H1 (cell line): ENCODE measurements at places on chromosomes 1 and 21. TPM values are rescaled to one million over a fixed set of nuclear protein-coding genes. Genes with fewer than 3 reads are reported as not detected.

GRCh38 chr1:115134231-115134630, 44.9 kb upstream of the TSPAN2 start:
- H3K27ac ChIP-seq, result no peak overlapping the region
- H3K4me1 ChIP-seq, result no peaks in the 10 kb centered on the region; the same call in 1 of the 2 replicates
- H3K36me3 ChIP-seq, result no peaks in the 10 kb centered on the region
- no peaks in the 10 kb centered on the region for H3K27me3 ChIP-seq
- DNase-seq, result no peak

GRCh38 chr1:206723462-206723804, 38.7 kb downstream of the MAPKAPK2 start:
- no peaks in the 10 kb centered on the region for H3K36me3 ChIP-seq
- no peaks in the 10 kb centered on the region for H3K27me3 ChIP-seq
- DNase-seq, result no peak

DNA sequence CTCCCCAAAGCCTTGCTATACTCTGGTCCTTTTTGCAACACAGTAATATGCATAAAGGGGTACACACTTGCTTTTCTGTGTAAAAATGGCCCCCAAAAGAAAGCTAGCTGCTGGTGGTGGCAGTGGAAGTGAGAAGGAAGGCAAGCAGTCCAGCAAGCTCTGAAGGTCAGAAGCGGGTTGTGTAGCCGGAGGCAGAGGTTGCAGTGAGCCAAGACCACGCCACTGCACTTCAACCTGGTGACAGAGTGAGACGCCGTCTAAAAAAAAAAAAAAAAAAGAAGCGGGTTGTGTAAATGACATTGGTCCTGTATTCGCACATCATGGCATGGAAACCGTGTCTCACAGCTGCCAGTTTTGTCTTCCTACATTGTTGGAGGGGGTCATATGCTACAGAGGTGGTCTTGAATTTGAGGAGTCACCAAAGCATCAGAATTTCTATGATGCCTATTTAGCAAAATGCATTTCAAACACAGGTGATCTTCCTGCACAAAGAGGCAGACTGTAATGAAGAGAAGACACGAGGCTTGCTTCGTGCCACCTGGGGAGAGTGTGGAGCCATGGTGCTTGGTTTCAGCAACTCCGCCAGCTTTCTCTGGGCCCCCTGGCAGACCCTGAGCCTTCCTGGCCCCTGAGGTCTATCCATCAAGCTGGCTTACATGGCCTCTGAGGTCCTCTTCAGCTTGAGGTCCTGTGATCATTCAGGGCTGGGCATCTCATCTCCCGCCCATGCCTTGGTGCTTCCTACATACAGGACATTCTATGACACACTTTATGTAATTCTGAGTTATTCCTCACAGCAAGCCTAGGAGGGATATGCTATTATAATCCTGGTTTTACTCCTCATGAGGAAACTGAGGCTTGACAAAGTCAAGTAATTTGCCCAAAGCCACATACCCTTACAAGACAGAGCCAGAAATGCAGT, 71.0 kb downstream of the TOMM20 start:
- no peaks in the 10 kb centered on the region for H3K27me3 ChIP-seq
- DNase-seq, result no peak
- peaks cover 14% of the 10 kb centered on the region for H3K4me1 ChIP-seq
- no peak overlapping the region for H3K4me3 ChIP-seq
- no peaks in the 10 kb centered on the region for H3K36me3 ChIP-seq
- H3K27ac ChIP-seq, result no peak overlapping the region

DNA sequence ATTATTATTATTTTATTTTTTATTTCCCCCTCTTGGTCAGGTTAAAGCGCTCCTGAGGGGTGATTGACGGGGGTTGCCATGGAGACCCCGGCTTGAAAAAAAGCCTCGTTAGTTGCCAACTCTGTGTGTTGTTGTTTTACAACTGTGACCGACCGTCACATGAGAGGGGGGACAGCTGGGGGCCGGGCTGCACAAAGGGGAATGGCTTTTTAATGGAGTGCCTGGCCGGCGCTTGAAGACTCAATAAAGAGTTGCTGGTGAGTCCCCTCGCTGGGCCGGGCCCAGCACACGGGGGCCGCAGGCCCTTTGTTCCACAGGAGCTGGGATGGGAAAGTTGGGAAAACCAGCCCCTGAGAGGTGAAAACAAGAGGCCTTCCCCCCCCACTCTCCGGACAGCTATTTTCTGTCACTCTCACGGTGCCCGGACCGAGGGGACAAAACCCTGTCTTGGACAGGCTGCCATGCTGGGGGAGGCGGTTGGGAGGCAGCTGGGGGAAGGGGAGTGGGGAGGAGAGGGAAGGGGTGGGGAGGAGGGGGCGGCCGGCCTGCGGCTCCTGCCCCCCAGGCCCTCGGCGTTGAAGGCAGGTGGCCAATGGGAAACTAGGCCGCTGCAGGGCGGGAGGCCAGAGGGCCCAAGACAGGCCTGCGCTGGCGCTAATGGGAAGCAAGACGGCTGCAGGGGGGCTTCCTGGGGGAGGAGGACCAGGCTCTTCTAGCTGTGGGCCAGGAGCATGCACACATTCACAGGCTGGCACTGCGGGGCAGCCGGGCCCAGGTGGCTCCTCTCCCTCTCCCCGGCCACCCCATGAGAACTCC, 67.6 kb downstream of the CASZ1 start:
- no peaks in the 10 kb centered on the region for H3K36me3 ChIP-seq
- peak; percentile 63 for DNase-seq
- no peak overlapping the region for H3K4me3 ChIP-seq
- no peaks in the 10 kb centered on the region for H3K4me1 ChIP-seq

- H3K4me3 ChIP-seq, result no peak overlapping the region
- no peak for DNase-seq
- H3K27me3 ChIP-seq, result no peaks in the 10 kb centered on the region
- no peaks in the 10 kb centered on the region for H3K4me1 ChIP-seq
- no peaks in the 10 kb centered on the region for H3K36me3 ChIP-seq
Measured at GRCh38 chr1:156460525-156460924, 40.0 kb downstream of the MEF2D start.

GRCh38 chr1:101154547-101154946, 82.3 kb upstream of the S1PR1 start:
- no peaks in the 10 kb centered on the region for H3K36me3 ChIP-seq
- DNase-seq, result no peak
- H3K27ac ChIP-seq, result no peak overlapping the region

GRCh38 chr1:209823143-209824041, 4.4 kb upstream of the UTP25 start:
- no peaks in the 10 kb centered on the region for H3K4me1 ChIP-seq
- no peak overlapping the region for H3K4me3 ChIP-seq
- DNase-seq, result no peak
- no peaks in the 10 kb centered on the region for H3K36me3 ChIP-seq

GRCh38 chr1:193102662-193103061, 2.6 kb downstream of the GLRX2 start:
- peaks cover 2% of the 10 kb centered on the region; the same call in 1 of the 2 replicates for H3K36me3 ChIP-seq
- no peak for DNase-seq
- H3K4me3 ChIP-seq, result no peak overlapping the region
- peaks cover 4% of the 10 kb centered on the region for H3K4me1 ChIP-seq

DNA sequence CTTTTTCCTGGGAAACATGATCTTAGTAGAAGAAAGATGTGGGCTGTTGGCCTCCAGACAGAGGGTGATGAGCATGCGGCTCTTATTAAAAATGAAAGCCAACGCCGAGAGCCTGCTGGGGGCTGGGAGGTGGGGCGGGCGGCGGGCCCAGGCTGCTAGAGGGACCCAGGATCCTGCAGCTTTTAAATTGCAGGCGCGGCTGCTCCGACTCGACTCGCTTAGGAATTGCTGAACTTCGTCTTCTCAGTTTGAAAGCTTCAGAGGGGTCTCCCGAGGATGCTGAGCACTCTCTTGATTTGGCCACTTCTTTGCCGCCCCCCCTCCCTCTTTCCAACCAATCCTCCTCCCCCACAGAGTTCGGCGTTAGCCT, 1.2 kb downstream of the AGPAT3 start:
- no peaks in the 10 kb centered on the region for H3K36me3 ChIP-seq
- peak overlapping the region; percentile 9 for H3K4me3 ChIP-seq
- peaks cover 5% of the 10 kb centered on the region; the same call in 1 of the 2 replicates for H3K4me1 ChIP-seq
- H3K27me3 ChIP-seq, result peaks cover 9% of the 10 kb centered on the region

DNA sequence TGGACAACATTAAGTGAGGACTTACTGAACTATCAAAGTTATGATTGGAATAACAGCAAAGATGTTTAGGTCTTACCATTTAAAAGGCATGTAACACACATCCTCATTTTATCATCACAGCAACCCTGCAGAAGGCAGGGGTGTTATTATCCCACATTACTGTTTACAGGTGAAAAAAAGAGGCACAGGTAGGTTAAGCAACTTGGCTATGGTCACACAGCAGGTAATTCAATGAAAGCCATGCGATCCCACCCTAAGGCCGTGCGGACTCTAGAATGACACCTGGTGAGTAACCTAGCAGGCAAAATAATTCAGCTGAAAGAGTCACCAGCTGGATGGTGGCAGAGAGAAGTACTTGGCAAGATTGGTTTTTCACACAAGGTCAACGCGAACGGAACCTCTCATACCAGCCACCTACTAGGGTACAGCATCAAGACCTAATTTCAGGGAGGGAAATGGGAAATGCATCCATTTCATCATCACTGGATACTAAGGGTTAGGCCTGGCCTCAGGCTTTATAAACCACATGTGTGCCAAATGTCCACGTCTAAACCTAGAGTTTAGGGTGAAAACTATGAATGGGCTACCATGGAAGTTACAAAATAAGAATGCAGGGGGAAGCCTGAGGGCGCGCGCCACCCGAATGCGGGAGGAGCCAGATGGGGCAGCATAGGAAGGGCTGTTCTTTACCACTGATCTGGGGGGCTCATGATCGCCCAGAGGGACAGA, 85.3 kb downstream of the SLC66A1 start:
- H3K36me3 ChIP-seq, result no peaks in the 10 kb centered on the region
- H3K4me3 ChIP-seq, result no peak overlapping the region
- DNase-seq, result no peak
- no peaks in the 10 kb centered on the region for H3K27me3 ChIP-seq

GRCh38 chr1:16186655-16187235, 25.7 kb downstream of the ARHGEF19 start:
- peaks cover 6% of the 10 kb centered on the region for H3K4me1 ChIP-seq
- H3K36me3 ChIP-seq, result no peaks in the 10 kb centered on the region
- H3K4me3 ChIP-seq, result no peak overlapping the region
- DNase-seq, result no peak
- H3K27ac ChIP-seq, result no peak overlapping the region
- no peaks in the 10 kb centered on the region for H3K27me3 ChIP-seq

CR2 gene
- total RNA-seq, result 3.0 and 4.1 TPM in 2 replicates

LHX8 gene
- total RNA-seq, result 1.2 and 1.5 TPM in 2 replicates

RHCE gene
- total RNA-seq, result 0.50 TPM in 1 of 2 replicates, not detected in the other

ZMYND12 gene
- total RNA-seq, result not detected in 2 replicates

FBXO2 gene
- total RNA-seq, result 51.3 and 55.5 TPM in 2 replicates

KRTAP19-3 gene
- not detected in 2 replicates for total RNA-seq
